ENCODE measurements at places on chromosomes 1 and 21. TPM values are rescaled to one million over a fixed set of nuclear protein-coding genes. Genes with fewer than 3 reads are reported as not detected.

GRCh38 chr1:1900883-1901640 is 10.2 kb upstream of the GNB1 start:
- no peak overlapping the region for H3K27ac ChIP-seq
- no peaks in the 10 kb centered on the region for H3K27me3 ChIP-seq
- peaks cover 1% of the 10 kb centered on the region for H3K4me1 ChIP-seq
- no peak for DNase-seq
- no peaks in the 10 kb centered on the region for H3K36me3 ChIP-seq
- H3K4me3 ChIP-seq = no peak overlapping the region

GRCh38 chr1:41471658-41472057 is 12.8 kb downstream of the EDN2 start:
- H3K36me3 ChIP-seq = no peaks in the 10 kb centered on the region
- no peak overlapping the region for H3K27ac ChIP-seq
- DNase-seq = no peak

DNA sequence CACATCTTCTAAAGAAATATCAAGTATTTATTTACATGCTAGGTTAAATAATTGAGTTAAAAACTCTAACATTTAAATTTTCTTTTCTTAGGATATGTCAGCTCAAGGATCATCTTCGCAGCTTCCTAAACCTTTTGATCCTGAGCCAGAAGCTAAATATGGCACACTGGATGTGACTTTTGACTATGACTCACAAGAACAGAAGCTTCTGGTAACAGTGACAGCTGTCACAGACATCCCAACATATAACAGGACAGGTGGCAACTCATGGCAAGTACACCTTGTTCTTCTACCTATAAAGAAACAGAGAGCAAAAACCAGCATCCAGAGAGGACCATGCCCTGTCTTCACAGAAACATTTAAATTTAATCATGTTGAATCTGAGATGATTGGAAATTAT is 132.7 kb upstream of the SERTAD4 start:
- no peaks in the 10 kb centered on the region for H3K4me1 ChIP-seq
- no peak overlapping the region for H3K4me3 ChIP-seq
- peaks cover 12% of the 10 kb centered on the region for H3K27me3 ChIP-seq
- DNase-seq = no peak
- no peaks in the 10 kb centered on the region for H3K36me3 ChIP-seq

GRCh38 chr1:23400324-23401114 is 24.0 kb downstream of the TCEA3 start:
- DNase-seq = no peak
- no peak overlapping the region for H3K27ac ChIP-seq
- peaks cover 3% of the 10 kb centered on the region for H3K36me3 ChIP-seq
- H3K4me3 ChIP-seq = no peak overlapping the region
- no peaks in the 10 kb centered on the region for H3K27me3 ChIP-seq

DNA sequence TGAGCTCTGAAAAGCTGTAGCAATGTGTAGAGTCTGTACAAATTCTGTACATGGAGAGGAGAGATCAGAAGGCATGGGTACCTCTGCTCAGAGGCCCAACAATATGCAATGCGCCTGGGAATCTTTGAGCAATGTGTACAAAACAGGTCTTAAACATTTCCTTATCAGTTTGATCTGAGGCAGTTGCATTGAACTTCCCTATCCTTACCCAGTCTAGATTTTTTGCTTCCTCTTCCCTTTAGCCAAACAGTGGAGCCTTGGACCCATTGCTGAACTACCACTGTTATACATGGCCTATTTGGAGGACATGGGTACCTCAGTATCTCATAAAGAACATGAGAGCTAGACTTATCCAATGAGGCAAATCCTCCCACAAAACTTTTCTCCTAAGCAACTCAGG is 12.6 kb upstream of the MNDA start:
- H3K27me3 ChIP-seq = peaks cover 2% of the 10 kb centered on the region
- no peak overlapping the region for H3K4me3 ChIP-seq
- peaks cover 22% of the 10 kb centered on the region for H3K4me1 ChIP-seq
- no peak for DNase-seq
- peak overlapping the region; percentile 71 for H3K27ac ChIP-seq
- H3K36me3 ChIP-seq = peaks cover under 1% of the 10 kb centered on the region

DNA sequence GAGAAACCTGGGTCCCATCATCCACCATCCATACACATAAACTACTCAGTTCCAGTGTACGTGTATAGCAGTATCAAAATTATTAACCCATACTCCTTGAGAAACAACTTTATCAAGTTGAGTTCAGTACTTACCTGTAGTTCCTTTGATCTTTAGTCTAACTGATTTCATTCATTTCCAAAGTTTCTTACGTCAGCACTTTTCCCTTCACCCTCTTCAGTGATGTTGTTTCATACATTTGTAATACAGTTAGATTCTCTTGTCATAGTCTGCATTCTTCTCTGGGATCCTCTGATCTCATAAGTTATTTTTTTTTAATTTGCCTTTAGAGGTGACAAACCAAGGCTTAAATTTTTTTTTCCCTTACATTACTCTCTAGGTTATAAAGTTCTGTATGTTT is 143.2 kb downstream of the PIK3R3 start:
- no peak overlapping the region for H3K4me3 ChIP-seq
- no peaks in the 10 kb centered on the region for H3K27me3 ChIP-seq
- DNase-seq = no peak
- H3K4me1 ChIP-seq = peaks cover 2% of the 10 kb centered on the region

GRCh38 chr1:68116643-68117235 is 66.3 kb upstream of the DIRAS3 start:
- H3K4me3 ChIP-seq = peak overlapping the region; percentile 1
- DNase-seq = peak; percentile 56
- H3K27ac ChIP-seq = no peak overlapping the region
- H3K36me3 ChIP-seq = no peaks in the 10 kb centered on the region
- peaks cover 6% of the 10 kb centered on the region for H3K4me1 ChIP-seq

GRCh38 chr1:8211883-8212579 is 105.9 kb upstream of the SLC45A1 start:
- peak; percentile 33 for DNase-seq
- no peak overlapping the region for H3K4me3 ChIP-seq
- no peak overlapping the region for H3K27ac ChIP-seq
- H3K27me3 ChIP-seq = peaks cover 33% of the 10 kb centered on the region

GRCh38 chr1:12594966-12595756 is 22.8 kb downstream of the DHRS3 start:
- peaks cover 28% of the 10 kb centered on the region for H3K4me1 ChIP-seq
- peak; percentile 52 for DNase-seq
- no peak overlapping the region for H3K27ac ChIP-seq
- H3K36me3 ChIP-seq = peaks cover 1% of the 10 kb centered on the region
- H3K4me3 ChIP-seq = peak overlapping the region; percentile 52
- no peaks in the 10 kb centered on the region for H3K27me3 ChIP-seq

GRCh38 chr1:198290089-198290683 is 133.4 kb downstream of the NEK7 start:
- H3K4me1 ChIP-seq = peaks cover 4% of the 10 kb centered on the region
- no peaks in the 10 kb centered on the region for H3K27me3 ChIP-seq
- no peak for DNase-seq

- H3K27ac ChIP-seq = no peak overlapping the region
- no peaks in the 10 kb centered on the region for H3K4me1 ChIP-seq
- H3K4me3 ChIP-seq = no peak overlapping the region
- DNase-seq = no peak
- peaks cover 14% of the 10 kb centered on the region for H3K27me3 ChIP-seq
These were observed 10.4 kb upstream of the HOOK1 start for GRCh38 chr1:59804301-59804700.

- peaks cover 16% of the 10 kb centered on the region for H3K36me3 ChIP-seq
- peak overlapping the region; percentile 72 for H3K27ac ChIP-seq
- H3K4me1 ChIP-seq = peaks cover 65% of the 10 kb centered on the region
These were observed 22.9 kb downstream of the SAMSN1 start for GRCh38 chr21:14523234-14523633.

- peaks cover 16% of the 10 kb centered on the region for H3K27me3 ChIP-seq
- H3K27ac ChIP-seq = no peak overlapping the region
- H3K36me3 ChIP-seq = no peaks in the 10 kb centered on the region
- no peak overlapping the region for H3K4me3 ChIP-seq
These were observed 126.4 kb upstream of the GALNT2 start for GRCh38 chr1:229940684-229941083.

- H3K4me1 ChIP-seq = peaks cover 3% of the 10 kb centered on the region
- H3K36me3 ChIP-seq = no peaks in the 10 kb centered on the region
- no peak overlapping the region for H3K4me3 ChIP-seq
- H3K27ac ChIP-seq = no peak overlapping the region
- peaks cover 27% of the 10 kb centered on the region for H3K27me3 ChIP-seq
These were observed 83.4 kb upstream of the POU3F1 start for GRCh38 chr1:38129971-38130370.

GRCh38 chr1:105294838-105295237 is 1545.1 kb downstream of the AMY1C start:
- H3K27ac ChIP-seq = no peak overlapping the region
- no peaks in the 10 kb centered on the region for H3K27me3 ChIP-seq
- H3K36me3 ChIP-seq = no peaks in the 10 kb centered on the region
- DNase-seq = no peak

DNA sequence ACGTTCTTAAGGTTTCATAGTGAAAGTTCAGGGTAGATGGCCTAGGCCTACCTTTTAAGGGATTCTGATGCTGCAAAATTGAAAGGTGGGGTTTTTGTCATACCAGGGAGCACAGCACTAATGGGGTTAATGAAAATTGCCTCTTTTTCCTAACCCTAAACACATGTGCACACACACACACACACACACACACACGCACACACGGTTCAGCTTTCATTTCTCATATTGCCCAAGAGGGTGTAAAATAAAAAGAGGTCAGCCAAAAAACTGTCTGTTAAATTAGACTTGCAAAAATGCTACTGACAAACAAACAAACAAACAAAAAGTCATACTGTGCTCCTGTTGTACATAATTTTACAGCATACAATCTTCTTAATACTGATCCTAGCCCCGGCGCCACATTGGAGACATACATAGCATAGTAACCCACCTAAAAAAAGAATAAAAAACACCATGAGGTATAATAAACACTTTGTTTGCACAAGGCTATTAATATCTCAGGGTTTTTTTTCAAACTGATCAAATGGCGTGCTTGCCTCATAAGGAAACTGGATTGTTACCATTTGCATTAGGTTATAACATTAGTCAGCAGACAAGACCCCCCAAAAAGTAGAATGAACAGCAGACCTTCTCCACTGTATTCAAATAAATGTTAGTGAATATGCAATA is 69.1 kb downstream of the TGFB2 start:
- H3K4me1 ChIP-seq = no peaks in the 10 kb centered on the region
- no peaks in the 10 kb centered on the region for H3K36me3 ChIP-seq
- H3K4me3 ChIP-seq = no peak overlapping the region
- H3K27me3 ChIP-seq = peaks cover 3% of the 10 kb centered on the region
- no peak overlapping the region for H3K27ac ChIP-seq

The TNFRSF9 gene
- 64.0 TPM for total RNA-seq

The NUP210L gene
- 0.05 TPM for total RNA-seq

The DIO1 gene
- total RNA-seq = not detected

The PGLYRP4 gene
- total RNA-seq = not detected

The A3GALT2 gene
- not detected for total RNA-seq

Measured in activated CD4-positive, alpha-beta memory T cell treated with anti-CD3 and anti-CD28 coated beads for 36 hours (primary cell).